Osteocyte (in vitro differentiated cells): ENCODE measurements at places on chromosomes 12 and 14.

GRCh38 chr12:6529291-6529737, 5.0 kb upstream of the GAPDH start:
- H3K4me3 ChIP-seq = no peak overlapping the region
- DNase-seq = no peak
- H3K27ac ChIP-seq = peak overlapping the region; percentile 14
- H3K4me1 ChIP-seq = peaks cover 22% of the 10 kb centered on the region

- H3K27me3 ChIP-seq = peaks cover 22% of the 10 kb centered on the region
- H3K4me3 ChIP-seq = peak within 1 kb of the TSS; percentile 57
- H3K27ac ChIP-seq = no peak within 1 kb of the TSS
Measured at GRCh38 chr14:91417120-91417982, at the start of gene CCDC88C. TSS of gene CCDC88C (minus strand) at chr14:91417820. CDS start at chr14:91417690, 130 bp downstream.

DNA sequence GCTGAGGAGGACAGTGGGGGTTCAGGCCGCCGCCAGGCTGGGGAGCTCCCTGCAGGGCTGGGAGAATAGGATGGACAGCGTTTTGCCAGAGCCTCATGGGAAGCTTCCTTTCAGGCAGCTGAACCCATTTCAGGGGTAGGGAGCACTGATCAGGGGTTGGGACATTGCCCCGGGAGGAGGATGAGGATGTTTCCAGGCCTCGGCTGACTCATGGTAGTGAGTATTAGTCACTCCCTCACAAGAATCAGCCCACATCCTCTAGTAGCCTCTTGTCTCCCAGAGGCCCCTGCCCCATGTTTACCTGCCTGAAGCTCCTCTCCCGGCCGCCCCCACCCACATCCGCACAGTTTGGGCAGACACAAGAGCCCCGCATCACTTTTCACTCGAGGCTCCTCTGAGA, 89.8 kb downstream of the ZFP36L1 start:
- no peak for DNase-seq
- H3K27me3 ChIP-seq = no peaks in the 10 kb centered on the region
- H3K36me3 ChIP-seq = no peaks in the 10 kb centered on the region

DNA sequence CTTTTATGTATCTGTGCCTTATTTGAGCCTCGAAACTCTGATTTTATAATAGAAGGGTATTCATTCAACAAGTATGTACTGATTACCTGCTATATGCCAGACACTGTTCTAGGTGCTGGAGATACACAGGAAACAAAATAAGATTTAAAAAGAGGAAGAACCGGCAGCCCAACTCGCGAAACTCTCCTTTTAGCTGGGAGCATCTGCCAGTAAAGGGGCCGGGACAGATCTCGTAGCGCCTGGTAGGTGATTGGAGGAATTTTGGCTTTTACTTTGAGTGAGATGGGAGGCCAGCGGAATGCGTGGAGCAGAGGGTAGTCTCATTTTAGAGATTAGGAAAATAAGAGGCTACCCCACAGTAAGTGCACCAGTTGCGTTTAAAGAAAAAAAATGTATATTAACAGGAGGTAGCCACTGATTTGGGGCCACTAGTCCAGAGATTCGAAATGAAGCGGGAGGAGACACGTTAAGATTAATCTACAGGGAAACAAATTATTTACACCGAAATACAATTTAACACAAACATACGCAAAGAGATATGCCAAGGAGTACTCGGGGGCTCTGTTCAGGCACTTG, 520 bp upstream of the MON2 start:
- H3K27me3 ChIP-seq = no peaks in the 10 kb centered on the region
- DNase-seq = no peak
- H3K4me3 ChIP-seq = peak overlapping the region; percentile 90
- peaks cover 4% of the 10 kb centered on the region for H3K36me3 ChIP-seq

GRCh38 chr12:89051065-89051677, 301.1 kb downstream of the DUSP6 start:
- no peak overlapping the region for H3K27ac ChIP-seq
- no peaks in the 10 kb centered on the region for H3K36me3 ChIP-seq
- H3K4me1 ChIP-seq = no peaks in the 10 kb centered on the region
- H3K4me3 ChIP-seq = no peak overlapping the region
- H3K27me3 ChIP-seq = no peaks in the 10 kb centered on the region

DNA sequence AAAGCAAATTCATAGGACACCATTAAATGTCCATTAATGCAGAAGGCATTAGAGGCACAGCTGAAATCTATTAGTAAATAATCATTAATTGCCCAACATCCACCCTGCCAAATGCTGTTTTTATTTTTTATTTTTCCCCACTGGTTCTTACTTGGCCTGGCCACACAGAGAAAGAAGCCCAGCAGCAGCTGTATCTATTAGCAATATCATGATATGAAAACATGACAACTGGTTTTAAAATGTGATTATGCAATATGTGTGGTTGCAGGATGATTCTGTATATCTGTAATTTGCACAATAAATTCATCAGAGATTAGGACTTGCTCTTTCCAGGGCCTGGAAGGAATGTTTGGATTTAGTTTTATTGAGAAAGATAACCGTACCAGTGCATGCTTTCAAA, 44.9 kb downstream of the SIX6 start:
- no peak overlapping the region for H3K4me3 ChIP-seq
- no peaks in the 10 kb centered on the region for H3K4me1 ChIP-seq
- H3K27me3 ChIP-seq = no peaks in the 10 kb centered on the region
- no peak for DNase-seq

GRCh38 chr14:55964821-55965220, 153.4 kb upstream of the PELI2 start:
- H3K27me3 ChIP-seq = peaks cover 13% of the 10 kb centered on the region
- H3K36me3 ChIP-seq = no peaks in the 10 kb centered on the region
- no peak for DNase-seq
- no peak overlapping the region for H3K27ac ChIP-seq

GRCh38 chr12:90924406-90924805, 30.6 kb downstream of the CCER1 start:
- no peaks in the 10 kb centered on the region for H3K36me3 ChIP-seq
- no peak overlapping the region for H3K27ac ChIP-seq
- no peaks in the 10 kb centered on the region for H3K27me3 ChIP-seq
- DNase-seq = no peak
- H3K4me3 ChIP-seq = no peak overlapping the region
- peaks cover 11% of the 10 kb centered on the region for H3K4me1 ChIP-seq

GRCh38 chr12:130856088-130856487, 15.8 kb upstream of the RAN start:
- peaks cover 21% of the 10 kb centered on the region for H3K27me3 ChIP-seq
- H3K27ac ChIP-seq = no peak overlapping the region
- no peaks in the 10 kb centered on the region for H3K36me3 ChIP-seq
